ENCODE measurements at places on chromosomes 6 and 20.

GRCh38 chr6:12436683-12437082 is 146.5 kb downstream of the EDN1 start:
- DNase-seq, result no peak

DNA sequence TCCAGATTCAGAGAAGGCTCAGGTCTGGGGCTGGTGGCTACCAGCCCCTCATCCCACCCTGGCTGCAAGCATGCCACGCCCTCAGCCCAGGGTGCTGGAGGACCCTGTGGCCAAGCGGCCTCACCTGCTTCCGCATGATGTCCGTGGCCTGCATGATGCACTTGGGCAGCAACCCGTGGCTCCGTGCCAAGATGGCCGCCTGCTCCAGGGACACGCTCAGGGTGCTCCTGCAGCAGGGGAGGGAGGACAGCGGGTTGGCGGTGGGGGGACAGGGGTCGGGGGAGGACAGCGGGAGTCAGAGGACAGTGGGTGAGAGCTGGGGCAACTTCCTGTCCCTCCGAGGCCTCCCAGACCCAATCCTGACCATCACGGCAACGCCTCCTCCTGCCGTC is 200.1 kb downstream of the PREX1 start:
- no peak for DNase-seq

DNA sequence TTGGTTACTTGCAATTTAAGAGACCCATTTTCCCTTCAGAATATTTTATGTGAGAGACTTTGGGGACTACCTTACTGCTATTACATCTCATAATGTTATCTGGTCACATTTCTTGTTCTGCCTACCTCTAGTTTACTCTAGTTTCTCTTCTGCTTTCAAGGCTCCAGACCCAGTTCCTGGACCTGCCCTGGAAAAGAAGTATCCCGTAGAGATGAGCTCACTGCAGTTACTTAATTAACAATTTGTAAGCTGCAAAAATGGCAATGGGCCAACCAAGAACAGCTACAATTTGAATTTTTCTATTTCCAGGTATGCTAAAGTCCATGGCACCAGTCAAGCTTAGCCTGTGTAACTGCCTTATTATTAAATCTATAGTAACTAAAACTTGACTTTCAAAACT is 25.0 kb downstream of the TAB2 start:
- DNase-seq, result no peak

- DNase-seq, result no peak
Observed at GRCh38 chr6:122780114-122780513, 598 bp downstream of the FABP7 start.
